Activated T-cell treated with anti-CD3 and anti-CD28 coated beads for 4 hours (primary cell): ENCODE measurements at places on chromosomes 3 and 15.

DNA sequence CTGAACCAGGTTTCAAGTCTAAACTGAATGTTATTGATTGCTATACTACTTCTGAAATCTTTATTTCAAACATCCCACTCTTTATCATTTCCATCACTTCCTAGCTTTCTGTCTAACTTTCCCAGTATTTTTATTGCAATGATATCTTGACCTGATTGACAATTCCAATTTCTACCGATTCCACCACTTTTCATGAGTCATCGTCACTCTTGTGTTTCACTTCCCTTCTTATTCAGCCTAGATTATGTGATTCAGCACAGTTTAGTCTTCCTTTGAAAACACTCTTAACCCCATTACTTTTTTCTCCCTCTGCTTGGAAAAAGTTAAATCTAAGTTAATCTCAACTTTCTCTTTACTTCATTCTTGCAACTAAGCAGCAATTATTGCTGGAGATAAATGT lies 62.6 kb downstream of the SLC7A14 start:
- no peak for DNase-seq

DNA sequence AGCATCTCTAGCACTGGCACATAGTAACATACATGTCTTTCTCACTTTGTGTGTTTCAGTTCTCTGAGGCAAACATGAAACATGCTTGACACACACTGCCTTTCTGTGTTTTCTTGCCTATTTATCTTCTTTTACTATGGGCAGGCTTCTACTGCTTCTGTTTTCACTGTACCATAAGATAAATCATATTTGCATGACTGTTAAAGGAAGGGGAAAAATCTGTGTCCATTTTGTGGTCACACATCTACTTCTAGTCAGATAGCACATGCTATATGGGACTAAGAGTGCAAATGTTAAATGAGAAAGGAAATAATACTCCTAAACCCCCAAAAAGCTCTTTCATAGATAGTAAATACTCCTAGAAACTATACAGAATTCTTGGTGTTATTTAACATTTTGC lies 386.4 kb downstream of the ZBTB20 start:
- DNase-seq, result no peak

DNA sequence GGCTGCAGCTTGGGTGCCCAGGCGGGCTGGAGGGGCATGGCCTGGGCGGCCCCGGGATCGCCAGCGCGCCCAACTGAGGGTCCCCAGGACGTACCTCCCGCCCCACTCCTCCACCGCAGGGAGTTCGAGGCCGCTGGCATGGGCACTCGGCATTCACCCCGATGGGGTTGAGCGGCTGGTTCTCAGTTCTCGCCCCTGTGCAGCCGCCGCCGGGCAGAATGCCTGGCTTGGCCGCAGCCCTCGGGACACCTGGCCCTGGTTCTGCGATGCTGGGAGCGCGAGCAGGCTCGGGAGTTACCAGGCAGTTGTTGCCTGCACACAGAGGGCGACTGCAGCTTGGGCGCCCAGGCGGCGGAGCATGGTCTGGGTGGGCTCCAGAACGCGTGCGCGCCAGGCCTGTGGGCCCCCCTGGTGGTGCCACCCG lies 121.4 kb downstream of the LMLN start:
- no peak for DNase-seq

DNA sequence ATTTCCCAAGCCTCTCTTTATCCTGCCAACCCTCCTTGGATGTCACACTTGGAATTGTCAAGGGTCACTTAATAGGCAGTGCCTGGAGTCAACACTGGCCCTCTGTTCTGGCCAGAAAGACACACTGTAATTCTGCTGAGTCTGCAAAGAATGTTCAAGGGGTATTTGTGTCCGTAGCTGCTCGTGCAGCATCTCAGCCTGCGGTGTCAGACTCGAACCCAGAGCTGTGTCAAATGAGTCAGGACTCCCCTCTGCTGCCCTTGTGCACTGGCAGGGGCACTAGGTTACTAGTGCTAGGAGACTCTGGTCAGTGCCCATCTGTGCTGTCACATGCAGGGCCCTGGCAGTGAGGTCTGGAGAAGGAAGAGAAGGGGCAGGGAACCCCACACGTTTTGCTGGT lies 795 bp upstream of the AHSG start:
- no peak for DNase-seq

DNA sequence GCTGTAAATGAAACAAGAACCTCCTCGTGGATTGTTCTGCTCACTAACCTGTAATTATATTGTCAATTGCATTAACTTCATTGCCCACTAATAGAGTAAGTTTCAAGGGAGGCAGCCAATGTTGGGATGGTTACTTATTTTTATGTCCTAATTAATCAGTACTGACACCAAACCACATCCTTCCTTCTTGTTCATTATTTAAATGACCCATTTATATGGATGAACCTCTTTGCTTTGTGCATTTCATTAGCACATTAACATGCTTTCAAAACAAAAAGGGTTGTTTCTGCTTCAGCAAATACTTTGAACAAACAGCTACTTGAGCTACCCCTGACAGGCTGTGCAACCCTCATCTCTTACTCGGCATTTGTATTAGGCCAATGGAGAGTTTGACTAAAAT lies 374.2 kb downstream of the MECOM start:
- DNase-seq, result no peak

- DNase-seq, result no peak
Measured at GRCh38 chr3:6862041-6862879, 1.3 kb downstream of the GRM7 start.

GRCh38 chr3:161081633-161082032 lies 23.5 kb downstream of the B3GALNT1 start:
- no peak for DNase-seq

- DNase-seq, result no peak
Measured at GRCh38 chr3:64300790-64301423, 75.6 kb upstream of the PRICKLE2 start.

- DNase-seq, result no peak
Measured at GRCh38 chr3:123298903-123299302, 97.2 kb downstream of the SEC22A start.

GRCh38 chr15:50046867-50047266 lies 72.2 kb downstream of the ATP8B4 start:
- DNase-seq, result no peak
